CD8-positive, alpha-beta T cell (primary cell): ENCODE measurements at places on chromosomes 7 and 10.

DNA sequence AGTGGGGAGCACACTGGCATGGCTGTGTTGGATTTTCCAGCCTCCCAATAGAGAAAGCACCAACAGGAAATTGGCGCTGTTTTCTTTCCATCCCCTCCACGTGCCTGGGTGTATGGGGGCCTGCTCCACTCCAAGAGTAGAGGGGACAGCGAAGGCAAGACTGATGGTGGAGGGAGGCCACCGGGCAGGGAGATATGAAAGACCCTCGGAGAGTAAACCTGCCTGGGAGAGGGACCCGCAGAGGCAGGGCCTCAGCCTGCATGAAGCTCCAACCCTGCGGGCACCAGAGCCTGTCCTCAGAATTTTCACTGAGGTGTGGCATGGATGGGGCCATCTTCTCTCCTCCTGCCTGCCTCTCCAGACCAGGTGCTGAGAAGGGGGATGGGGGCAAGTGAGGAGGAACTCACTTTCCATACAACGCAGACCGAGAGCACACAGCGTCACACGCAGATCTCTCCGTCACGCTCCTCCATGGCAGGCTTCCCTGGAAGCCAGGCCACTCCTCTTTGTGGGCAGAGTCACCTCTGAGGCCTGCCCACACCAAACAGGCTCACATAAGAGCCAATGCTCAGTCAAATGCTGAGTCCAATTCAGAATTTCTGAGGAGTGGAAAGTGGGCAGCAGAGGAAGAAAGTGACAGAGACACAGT is 18.8 kb downstream of the ANXA11 start:
- DNase-seq, result peak; percentile 21

GRCh38 chr7:17677408-17677807 is 262.9 kb downstream of the SNX13 start:
- no peak for DNase-seq

GRCh38 chr7:129376778-129377700 is 57.2 kb upstream of the STRIP2 start:
- DNase-seq, result no peak

DNA sequence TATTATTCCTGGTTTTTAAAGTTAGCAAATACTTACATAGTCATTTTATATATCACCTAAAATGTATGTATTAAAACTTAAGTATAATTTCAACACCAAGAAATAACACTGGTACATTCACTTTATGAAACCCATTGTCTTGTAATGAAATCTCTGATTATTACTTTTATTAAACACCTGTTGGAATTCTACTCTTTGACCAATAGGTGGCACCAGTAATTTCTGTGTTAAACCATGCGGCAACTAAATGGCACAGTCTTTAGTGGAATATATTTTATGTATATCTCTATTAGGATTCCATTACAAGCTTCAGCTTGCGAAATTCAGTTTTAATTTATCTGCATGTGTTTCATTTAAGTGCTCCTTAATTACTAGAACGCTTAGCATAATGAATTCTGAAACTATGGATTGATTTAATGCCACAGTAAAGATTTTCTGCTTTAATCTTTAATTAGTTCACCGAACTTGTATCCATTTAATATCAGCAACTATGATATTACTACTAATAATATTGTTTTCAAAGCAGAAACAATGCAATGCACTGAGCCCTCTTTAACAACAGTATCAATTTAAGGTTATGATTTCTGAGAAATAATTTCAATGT is 181.3 kb downstream of the MAGI2 start:
- no peak for DNase-seq

DNA sequence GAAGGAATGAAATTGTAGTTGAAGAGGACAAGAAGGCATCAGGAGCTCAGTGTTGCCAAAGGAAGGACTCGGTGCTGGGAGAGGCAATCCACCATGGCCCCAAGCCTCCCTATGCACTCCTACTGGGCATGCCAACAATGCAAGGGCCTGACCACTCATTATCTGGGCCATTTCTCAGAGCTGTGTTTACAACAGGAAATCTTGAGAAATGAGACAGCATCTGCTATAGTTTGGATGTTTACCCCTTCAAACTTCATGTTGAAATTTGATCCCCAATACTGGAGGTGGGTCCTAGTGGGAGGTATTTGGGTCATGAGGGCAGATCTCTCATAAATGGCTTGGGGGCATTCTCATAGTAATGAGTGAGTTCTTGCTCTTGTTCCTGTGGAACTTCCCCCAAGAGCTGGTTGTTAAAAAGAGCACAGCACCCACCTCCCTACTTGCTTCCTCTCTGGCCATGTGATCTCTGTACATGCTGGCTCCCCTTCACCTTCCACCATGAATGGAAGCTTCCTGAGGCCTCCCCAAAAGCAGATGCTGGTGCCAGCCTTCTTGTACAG is 50.8 kb upstream of the AOAH start:
- peak; percentile 77 for DNase-seq

- DNase-seq, result no peak
Observed at GRCh38 chr10:110976577-110976976, 57.2 kb downstream of the SHOC2 start.

- DNase-seq, result no peak
Observed at GRCh38 chr7:21624320-21624719, 81.5 kb downstream of the DNAH11 start.

- no peak for DNase-seq
Observed at GRCh38 chr10:30540276-30540675, 89.3 kb downstream of the LYZL2 start.

DNA sequence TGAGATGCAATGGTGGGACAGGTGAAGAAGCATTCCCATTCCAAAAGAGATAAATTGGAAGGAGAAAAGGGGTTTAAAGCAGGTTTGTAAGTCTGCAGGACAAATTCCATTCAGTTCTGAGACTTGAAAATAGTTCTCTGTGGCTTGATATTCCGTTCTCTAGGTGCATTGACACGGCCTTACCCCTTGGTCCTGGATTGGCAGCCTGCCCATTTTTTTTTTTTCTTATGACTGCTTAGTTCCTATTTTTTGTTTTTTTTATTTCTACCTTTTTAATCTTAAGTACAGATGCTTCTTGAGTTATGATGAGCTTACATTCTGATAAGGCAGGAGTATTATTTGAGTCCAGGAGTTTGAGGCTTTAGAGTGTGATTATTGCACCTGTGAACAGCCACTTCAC is 70.6 kb downstream of the MLLT10 start:
- no peak for DNase-seq
